AG08395 (cell line): ENCODE measurements at places on chromosomes 5 and 9.
A peak's percentile ranks its signal among the peaks of the same experiment; 100 is the strongest.

DNA sequence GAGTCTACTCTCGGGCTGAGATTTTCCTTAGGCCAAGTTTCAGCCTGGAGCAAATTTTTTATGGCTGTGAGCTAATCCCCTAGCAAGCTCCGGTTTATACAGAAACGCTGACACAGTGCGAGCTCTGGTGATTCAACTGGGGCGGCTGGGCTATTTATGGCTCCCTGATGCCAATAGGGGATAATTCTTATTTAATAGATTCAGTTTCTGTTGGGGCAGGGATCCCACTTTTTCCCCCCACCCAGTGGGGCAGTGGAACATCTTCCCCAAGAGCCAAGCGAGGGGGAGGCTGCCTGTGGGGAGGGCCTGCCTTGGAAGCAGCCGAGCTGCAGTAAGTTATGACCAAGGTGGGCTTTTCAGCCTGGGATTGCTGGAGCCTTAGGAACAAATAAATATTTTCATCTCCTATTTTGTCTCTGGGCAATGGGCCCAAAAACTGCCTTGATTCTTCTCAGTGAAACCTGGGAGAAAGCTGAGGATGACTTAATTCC lies 129.1 kb downstream of the MACROH2A1 start:
- DNase-seq: peak; percentile 84

DNA sequence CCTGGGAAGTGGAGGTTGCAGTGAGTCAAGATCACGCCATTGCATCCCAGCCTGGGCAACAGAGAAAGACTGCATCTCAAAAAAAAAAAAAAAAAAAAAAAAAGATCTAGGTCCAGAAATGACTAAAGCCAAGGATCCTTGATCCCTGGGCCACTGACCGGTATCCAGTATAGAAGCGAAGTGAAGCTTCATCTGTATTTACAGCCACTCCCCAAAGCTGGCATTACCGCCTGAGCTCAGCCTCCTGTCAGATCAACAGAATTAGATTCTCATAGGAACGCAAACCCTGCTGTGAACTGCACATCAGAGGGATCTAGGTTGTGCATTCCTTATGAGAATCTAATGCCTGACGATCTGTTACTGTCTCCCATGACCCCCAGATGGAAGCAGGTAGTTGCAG lies 9.3 kb downstream of the CSNK1A1 start:
- DNase-seq: no peak

- no peak for DNase-seq
These were observed 108.8 kb downstream of the NIPBL start for GRCh38 chr5:36985387-36985786.

DNA sequence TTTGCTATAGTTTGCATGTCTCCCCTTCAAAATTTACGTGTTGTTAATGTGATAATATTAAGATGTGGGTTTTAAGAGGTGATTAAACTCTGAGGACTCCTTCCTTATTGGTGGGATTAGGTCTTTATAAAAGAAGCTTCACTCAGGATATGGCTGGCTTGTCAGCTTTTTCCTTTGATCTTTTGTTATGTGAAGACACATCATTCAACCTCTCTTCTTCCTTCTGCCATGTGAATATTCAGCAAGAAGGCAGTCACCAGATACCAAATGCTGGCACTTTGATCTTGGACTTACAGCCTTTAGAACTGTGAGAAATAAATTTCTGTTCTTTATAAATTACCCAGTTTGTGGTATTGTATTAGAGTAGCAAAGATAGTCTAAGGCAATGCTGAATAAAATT lies 855.9 kb upstream of the CDH10 start:
- no peak for DNase-seq

- no peak for DNase-seq
These were observed 112.9 kb downstream of the SLC1A3 start for GRCh38 chr5:36719282-36719681.

DNA sequence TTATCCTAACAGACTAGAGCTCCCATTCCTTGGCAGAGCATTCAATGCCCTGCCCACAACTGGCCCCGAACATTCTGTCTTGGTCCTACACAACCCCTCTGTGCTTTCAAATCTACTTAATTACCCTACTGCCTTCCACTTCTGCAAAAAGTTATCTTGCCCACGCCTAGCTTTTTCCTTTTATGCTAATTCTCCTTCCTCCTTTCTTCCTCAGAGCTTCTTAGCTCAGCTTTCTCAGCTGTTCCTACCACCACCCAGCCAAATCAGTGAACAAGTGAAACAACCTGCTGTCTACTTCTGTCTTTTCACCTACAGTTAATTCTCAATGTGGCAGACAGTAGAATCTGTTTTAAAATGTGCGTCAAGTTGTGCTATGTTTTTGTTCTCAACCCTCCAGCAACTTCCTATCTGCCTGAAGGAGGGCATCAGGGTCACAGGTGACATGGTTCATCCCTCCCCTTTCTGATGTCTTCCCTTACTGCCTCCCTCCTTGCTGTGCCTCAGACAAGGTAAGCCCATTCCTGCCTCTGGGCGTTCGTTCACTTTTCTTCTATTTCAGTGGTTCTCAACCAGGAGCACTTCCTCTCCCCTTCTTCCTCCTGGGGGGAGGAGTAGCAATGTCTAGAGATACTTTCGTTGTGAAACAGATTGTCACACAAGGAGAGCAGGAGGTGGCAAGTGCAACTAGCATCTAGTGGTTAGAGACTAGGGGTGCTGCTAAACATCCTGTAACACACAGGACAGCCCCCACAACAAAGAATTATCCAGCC lies 1.3 kb upstream of the REEP5 start:
- no peak for DNase-seq

DNA sequence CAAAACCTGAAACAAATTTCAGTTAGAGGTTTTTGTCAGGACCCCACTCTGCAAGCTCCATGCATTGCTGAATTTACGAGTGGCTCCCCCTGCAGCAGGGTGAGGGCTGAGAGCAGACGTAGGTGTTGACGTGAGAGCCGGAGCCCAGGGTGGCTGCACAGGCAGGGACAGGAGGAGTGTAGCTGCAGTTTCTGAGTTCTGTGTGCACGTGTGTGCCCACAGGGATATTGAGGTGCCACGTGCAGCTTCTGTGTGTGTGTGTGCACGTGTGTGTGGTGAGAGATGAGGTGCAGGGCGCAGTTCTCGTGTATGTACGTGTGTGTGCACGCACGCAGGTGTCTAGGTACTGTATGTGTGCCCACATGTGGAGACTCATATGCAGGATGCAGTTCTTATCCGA lies 14.6 kb downstream of the PLEKHG4B start:
- DNase-seq: no peak

DNA sequence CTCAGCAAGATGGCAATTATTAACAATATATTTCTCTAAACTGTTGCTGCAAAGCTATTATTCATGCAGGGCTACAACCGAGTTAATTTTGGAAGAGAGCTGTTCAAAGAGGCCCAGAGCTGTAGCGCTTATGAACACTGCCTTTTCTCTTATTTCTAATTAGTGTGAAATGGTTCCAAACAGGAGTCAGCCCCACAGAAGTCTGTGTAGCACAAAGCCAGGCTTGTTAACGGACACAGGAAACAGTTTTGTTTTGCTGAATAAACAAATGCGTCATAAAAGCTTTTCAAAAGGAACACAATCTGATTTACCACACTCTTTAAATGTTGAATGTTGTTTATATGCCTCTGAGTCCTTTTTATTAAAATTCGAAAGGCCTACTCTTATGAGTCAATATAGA lies 396.5 kb downstream of the ANXA1 start:
- no peak for DNase-seq

DNA sequence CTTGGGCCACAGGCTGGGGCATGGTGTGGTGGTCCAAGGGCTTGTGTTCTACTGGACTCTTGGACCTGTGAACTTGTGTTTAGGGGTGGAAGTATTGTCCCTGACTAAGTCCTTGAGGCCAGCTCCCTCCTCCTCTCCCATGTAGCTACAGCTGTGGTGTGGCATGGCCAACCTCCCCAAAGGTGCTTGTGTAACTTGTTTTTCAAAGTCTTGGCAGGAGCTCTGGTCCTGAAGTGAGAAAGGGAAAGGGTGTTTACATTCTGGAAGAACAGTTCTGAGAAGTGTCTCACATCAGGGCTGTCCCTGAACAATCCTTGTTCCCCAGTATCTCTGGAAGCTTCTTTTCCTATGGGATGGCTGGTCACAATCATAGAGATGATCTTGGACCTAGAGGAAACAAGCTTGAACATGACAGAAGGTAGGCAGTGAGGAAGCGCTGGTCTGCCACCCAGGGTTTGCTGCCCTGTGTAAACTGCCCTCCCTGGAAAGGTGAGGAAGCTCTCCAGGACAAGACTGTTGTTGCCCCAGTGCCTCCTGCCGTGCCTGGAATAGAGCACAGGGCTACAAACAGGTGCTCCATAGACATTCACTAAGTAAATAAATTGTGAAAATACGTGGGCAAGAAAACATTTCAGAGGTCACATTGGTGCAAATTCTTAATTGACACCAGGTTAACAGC lies 64.6 kb upstream of the KLF9 start:
- DNase-seq: no peak

DNA sequence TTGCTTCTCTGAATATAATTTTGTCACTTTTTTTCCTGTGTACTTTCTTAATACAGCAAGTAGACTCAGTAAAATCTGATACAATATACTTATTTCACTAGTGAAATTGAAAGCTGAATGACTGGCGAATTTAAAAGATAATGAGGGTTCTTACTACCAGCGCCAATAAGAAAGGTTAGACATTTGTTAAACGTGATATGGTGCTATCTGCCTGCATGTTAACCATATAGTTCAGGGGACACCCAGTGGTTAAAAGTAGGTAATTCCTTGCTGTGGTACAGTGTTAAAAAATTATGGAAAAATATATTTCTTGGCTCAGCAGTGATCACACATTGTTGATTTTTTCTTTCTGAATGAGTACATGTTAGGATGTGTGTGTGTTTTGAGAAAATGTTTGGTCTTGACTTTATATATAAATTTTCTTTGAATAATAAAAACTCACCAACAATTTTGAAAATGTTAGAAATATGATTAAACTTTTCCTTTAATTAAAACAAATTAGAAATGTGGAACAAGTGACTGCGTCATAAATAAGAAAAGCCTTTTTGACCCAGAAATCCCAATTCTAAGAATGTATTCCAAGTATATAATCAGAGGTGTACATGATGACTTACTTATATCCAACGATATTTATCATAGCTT lies 25.8 kb downstream of the CAST start:
- peak; percentile 45 for DNase-seq

- no peak for DNase-seq
These were observed 254.5 kb downstream of the ARRDC3 start for GRCh38 chr5:91128604-91129003.

GRCh38 chr5:180395540-180396274 lies 42.6 kb upstream of the GFPT2 start:
- no peak for DNase-seq

- DNase-seq: no peak
These were observed 559.7 kb downstream of the TLR4 start for GRCh38 chr9:118263949-118264348.

- no peak for DNase-seq
These were observed 47.6 kb downstream of the JAKMIP2 start for GRCh38 chr5:147734894-147735293.

GRCh38 chr9:101705135-101705661 lies 33.2 kb downstream of the GRIN3A start:
- no peak for DNase-seq

- DNase-seq: peak; percentile 82
These were observed 19.2 kb downstream of the MARCHF3 start for GRCh38 chr5:127011153-127011552.

DNA sequence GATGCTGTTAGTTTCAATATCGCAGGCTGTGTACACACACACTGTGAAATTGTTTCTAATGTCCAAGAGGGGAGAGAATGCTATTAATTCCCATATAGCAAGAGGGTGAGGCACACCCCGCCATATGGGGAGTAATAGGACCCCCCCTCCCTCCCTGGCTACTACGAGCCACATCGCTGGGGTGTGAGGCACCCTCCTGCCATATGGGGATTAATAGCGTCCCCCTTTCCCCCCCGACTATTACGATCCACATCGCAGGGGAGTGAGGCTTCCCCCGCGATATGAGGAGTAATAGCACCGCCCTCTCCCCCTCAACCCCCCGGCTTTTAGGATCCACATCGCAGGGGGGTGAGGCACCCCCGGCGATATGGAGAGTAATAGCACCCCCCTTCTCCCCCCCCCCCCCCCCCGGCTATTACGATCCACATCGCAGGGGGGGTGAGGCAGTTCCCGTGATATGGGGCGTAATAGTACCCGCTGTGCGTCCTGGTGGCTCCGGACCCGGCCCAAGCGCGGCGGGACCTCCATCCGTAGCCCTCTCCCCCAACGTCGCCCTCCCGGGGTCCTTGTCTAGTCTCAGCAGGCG lies 494 bp upstream of the STK32A start:
- DNase-seq: no peak

DNA sequence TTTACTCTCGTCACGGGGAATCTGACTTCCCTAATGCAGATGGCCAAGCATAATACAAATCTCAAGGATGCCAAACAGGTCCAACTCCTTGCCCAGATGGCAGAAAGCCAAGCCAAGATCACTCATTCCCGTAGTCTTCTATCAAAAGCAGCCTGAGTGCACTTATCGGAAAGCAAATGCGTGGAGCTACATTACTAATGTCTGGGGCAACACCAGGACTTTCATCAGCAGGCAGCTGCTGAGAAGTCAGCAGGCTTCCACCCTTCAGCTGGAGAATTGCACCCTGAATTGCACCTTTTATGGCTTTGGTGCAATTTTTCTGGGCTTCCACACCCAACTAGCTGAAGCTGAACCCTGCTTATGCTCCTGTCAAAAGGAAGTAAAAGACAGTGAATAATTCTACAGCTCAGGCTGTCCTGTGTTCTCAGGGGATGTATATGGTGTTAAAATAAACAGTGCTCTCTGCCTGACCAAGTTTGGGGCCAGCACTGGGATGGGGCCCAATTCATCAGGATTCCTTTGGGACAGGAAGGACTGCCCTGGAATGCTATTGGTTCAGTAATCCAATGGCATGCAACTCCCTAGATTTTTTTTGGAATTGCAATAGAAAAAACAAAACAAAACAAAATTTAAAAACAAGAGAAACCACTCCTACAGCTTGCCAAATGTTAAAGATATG lies 92.6 kb downstream of the DPYSL3 start:
- DNase-seq: peak; percentile 44

- no peak for DNase-seq
These were observed 220.0 kb downstream of the SLC12A2 start for GRCh38 chr5:128303593-128303992.
